Muscle of leg (tissue), 16 donors: ENCODE measurements at places on chromosomes 5 and 9. TPM values are rescaled to one million over a fixed set of nuclear protein-coding genes. Genes with fewer than 3 reads are reported as not detected.
A peak's percentile ranks its signal among the peaks of the same experiment; 100 is the strongest.

The NDUFS6 gene
- 33.3 TPM for total RNA-seq

- peaks cover 11% of the 10 kb centered on the region for H3K27me3 ChIP-seq
- peak; percentile 52 for DNase-seq
- peaks cover 6% of the 10 kb centered on the region for H3K4me1 ChIP-seq
- no peaks in the 10 kb centered on the region for H3K36me3 ChIP-seq
These were observed 33.9 kb downstream of the TRIP13 start for GRCh38 chr5:926417-927171.

DNA sequence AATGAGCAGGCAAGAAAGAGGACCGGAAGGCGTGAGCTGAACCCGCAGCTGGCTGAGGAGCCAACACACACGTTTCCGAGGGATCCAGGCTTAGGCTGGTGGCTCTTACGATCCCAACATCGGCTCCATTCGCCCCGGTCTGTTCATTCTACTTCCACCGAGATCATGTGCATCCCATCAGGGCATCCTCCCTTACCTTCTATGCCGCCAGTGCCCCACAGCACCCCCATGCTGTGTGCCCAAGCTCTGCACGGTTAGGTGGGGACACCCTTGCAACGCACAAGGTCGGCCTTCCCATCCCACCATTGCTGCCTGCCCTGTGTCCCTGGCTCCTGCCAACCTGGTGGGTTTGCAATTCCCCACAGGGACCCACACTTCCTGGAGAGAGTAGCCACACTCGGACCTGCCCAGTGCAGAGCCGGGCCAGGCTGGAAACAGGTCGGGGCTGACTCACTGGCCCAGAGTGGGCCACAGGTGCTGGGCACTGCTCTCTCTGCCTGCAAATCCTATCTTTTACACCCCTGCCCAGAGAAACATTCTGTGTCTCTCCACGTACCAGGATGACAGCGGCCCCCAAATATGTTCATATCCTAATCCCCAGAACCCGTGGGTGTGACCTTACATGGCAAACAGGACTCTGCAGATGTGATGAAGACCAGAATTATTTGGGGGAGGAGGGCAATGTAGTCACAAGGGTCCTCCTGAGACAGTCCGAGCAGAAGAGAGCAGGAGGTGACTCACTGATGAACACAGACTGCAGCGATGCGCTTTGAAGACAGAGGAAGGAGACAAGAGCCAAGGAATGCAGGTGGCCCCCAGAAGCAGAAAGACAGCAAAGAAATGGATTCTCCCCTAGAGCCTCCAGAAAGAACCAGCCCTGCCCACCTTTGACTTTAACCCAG lies 182.2 kb downstream of the AUH start:
- H3K4me3 ChIP-seq, result no peak overlapping the region

DNA sequence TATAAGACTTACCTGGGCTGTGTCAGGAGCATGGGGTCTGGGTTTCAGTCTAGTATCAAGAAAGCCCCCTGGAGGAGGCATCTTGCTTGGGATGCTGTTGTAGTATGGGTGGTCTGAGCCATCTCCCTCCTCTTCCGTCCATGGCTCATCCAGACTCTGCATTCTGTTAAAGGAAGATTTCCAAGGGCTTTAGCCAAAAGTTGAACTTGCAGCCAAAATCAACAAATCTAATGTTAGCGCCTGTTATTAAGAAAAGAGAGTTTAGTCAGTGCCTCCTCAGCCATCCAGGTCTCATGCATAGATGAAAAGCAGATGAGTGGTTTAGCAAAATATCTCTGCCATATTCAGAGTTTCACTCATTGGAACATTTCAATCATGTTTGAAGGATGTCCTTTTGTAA lies 55.6 kb downstream of the S1PR3 start:
- H3K4me3 ChIP-seq, result no peak overlapping the region
- no peaks in the 10 kb centered on the region for H3K27me3 ChIP-seq
- DNase-seq, result peak; percentile 76
- H3K36me3 ChIP-seq, result no peaks in the 10 kb centered on the region

DNA sequence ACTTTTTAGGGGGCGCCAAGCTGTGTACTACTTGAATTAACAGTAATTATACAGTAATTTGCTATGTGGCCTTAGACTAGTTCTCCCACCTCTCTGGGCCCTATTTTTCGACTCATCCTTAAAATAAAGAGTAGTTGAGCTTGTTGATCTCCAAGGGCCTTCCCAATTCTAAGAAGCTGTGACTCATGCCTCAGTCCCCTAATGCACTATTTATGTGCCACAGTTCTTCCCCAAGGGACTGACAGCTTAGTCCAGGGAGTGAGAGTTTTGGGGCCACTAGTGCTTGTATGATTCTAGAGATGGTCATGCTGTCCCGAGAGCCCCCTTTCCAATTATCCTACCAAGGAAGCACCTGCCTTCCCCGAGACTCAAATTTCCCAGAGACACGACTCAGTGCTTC lies 149.7 kb downstream of the PAPPA start:
- H3K27me3 ChIP-seq, result no peaks in the 10 kb centered on the region
- no peaks in the 10 kb centered on the region for H3K36me3 ChIP-seq
- no peak for DNase-seq
- no peak overlapping the region for H3K4me3 ChIP-seq
- no peak overlapping the region for H3K27ac ChIP-seq

GRCh38 chr9:75184471-75184870 lies 96.2 kb downstream of the OSTF1 start:
- H3K4me1 ChIP-seq, result no peaks in the 10 kb centered on the region
- no peaks in the 10 kb centered on the region for H3K36me3 ChIP-seq
- H3K4me3 ChIP-seq, result no peak overlapping the region
- no peak overlapping the region for H3K27ac ChIP-seq

- H3K4me1 ChIP-seq, result no peaks in the 10 kb centered on the region
- no peaks in the 10 kb centered on the region for H3K36me3 ChIP-seq
- no peaks in the 10 kb centered on the region for H3K27me3 ChIP-seq
- DNase-seq, result no peak
These were observed 610.0 kb downstream of the MAT2B start for GRCh38 chr5:164115420-164115819.

DNA sequence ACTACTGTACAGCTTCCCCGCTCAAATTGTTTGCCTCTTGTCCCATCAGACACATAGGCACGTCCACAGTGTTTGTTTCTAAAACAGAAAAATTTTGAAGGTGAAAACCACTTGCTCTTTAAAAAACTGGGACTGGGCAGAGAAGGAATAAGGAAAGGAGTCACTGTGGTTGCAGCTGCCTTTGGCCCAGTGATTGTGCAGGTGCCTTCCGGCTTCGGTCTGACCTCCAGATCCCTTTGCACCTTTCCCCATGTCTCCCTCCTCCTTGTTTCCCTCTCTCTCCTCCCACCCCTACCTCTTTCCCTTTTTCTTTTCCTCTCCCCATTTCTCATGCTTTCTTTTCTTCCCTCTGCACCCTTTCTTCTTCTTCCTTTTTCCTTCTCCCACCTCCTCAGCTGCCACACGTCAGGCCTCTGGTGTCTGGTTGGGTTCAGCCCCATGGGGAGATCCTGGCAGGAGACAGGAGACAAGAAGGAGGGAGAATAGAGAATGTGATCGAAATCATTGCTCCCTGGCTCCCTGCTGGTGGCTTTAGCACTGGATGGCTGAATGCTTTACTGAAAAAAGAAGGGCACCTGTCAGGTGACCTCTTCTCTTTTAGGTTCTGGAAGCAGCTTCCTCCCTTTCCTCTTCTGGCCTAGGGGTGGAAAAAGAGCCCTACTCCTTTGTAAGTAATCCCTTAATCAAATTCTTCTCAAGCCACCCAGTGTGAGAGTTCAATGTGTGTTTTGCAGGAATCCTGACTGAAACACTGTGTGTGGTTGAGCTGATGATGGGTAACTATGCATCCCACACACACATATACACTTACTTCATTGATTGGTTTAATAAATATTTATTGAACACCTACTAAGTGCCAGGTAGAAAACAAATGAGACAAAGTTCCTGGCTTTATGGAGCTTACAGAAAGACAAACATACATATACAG lies 267.3 kb downstream of the MAST4 start:
- H3K4me1 ChIP-seq, result peaks cover 5% of the 10 kb centered on the region
- DNase-seq, result no peak
- H3K27me3 ChIP-seq, result no peaks in the 10 kb centered on the region
- no peaks in the 10 kb centered on the region for H3K36me3 ChIP-seq

DNA sequence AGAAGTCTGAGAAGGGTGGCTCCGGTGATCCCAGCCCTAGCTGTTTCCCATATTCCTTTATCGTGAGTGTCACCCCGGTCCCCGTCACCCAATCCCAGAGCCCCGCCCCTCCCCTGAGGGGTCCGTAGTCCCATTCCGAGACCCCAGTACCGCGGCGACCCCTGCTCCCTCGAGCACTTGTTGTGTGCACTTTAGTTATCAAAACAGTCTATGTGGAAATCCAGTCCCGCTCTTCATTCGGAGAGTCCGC lies 223 bp downstream of the LRSAM1 start:
- H3K27me3 ChIP-seq, result no peaks in the 10 kb centered on the region
- peaks cover 34% of the 10 kb centered on the region for H3K4me1 ChIP-seq
- DNase-seq, result no peak
- peak overlapping the region; percentile 99 for H3K4me3 ChIP-seq
- peak overlapping the region; percentile 88 for H3K27ac ChIP-seq
